Hippocampal formation (tissue), 2 donors: ENCODE measurements at places on chromosomes 1 and 21.
A peak's percentile ranks its signal among the peaks of the same experiment; 100 is the strongest.

DNA sequence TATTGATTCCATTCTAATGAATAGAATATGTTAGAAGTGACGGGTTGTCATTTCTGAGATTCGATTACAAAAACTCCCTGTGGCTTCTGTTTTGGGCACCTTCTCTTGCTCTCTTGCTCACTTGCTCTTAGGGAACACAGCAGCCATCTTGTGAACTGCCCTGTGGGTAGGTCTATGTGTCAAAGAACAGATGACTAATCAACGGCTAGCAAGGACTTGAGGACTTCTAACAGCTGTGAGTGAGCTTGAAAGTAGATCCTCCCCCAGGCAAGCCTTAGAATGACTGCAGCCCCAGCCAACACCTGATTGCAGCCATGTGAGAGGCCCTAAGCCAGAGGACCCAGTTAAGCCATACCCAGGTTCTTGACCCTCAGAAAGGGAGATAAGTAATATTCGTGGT lies 49.3 kb downstream of the AZIN2 start:
- DNase-seq: no peak

GRCh38 chr1:8477983-8478362 lies 160.1 kb downstream of the SLC45A1 start:
- no peak for DNase-seq

GRCh38 chr1:218939095-218939494 lies 234.6 kb upstream of the LYPLAL1 start:
- DNase-seq: no peak

- no peak for DNase-seq
Measured at GRCh38 chr1:23422941-23423340, 1.6 kb downstream of the TCEA3 start.

- DNase-seq: no peak
Measured at GRCh38 chr21:41821756-41822431, 55.0 kb upstream of the RIPK4 start.

DNA sequence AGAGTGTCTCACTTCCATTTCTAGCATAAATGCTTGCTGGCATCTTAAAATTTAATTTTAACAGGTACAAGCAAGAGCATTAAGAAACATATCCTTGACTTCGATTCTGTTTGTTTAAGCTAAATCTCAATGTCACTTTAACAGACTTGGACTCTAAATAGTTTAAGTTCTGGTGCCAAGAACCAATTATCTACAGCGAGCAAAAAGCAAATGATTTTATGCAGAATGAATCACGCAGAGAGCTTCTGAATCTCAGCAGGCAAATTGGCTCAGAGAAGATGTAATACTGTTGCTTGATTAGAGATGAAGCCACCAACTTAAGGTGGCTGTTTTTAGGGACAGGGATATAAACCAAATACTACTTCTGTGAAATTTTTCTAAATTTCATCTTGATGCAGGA lies 117.0 kb upstream of the PLD5 start:
- DNase-seq: no peak

DNA sequence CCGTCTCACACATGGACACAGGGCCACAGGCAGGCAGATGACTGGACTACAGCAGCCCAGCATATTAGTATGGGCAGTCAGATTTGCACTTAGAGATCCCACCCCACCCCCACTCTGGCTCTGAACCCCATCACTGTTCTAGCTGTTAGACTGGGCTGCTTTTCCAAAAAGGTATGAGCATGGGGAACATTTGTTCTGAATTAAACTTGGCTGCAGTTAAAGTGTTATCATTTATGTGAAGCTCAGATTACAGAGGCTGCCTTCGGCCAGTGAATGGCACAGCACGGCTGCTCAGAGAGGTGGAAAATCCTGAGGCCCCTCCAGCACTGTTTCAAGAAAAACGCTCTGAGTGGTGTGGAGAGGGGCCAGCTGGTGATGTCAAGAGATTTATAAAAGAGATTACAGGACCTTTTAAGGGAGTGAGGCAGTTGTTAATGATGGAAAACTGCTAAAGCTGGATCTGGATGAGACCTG lies 6.9 kb upstream of the NOS1AP start:
- no peak for DNase-seq

DNA sequence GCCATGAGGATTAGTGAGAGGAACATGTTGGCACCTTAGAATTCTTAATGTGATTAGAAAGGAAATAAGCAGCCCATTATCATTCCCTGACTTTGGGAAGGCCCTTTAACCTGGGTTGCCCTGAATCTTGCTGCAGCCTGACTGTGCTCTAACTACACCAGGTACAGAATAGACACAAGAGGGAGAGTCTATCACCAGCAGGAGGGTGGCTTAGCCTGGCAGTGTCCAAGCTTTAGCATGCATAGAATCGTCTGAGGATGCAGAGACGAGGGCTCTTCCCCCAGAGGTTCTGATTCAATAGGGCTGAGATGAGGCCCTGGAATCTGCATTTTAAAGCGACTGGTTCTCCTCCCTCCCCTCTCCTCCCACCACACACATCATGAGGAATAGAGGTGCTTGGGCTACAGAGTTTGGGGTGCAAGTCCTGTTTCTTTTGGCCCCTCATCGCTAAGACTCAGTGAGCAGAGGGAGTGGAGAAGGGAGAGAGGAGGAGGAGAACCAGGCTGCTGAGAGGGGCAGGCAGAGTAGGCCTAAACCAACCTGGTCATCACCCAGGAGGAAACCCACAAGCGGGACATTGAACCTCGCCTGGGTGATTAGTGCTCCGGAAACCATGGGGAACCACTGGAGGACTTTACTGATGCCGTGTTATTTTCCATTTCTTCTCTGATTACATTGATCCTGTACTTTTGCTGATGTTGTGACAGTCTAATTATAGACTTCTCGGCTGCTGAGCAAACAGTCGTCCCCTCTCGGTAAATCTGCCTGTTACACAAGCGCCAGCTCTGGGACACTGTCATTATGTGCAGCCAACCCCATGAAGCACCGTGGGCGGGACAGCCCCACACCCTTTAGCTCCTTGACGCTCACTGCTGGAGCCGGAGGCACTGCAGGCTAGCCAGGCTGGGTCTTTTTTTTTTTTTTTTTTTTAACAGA lies 6.3 kb upstream of the TENT5C start:
- DNase-seq: no peak

DNA sequence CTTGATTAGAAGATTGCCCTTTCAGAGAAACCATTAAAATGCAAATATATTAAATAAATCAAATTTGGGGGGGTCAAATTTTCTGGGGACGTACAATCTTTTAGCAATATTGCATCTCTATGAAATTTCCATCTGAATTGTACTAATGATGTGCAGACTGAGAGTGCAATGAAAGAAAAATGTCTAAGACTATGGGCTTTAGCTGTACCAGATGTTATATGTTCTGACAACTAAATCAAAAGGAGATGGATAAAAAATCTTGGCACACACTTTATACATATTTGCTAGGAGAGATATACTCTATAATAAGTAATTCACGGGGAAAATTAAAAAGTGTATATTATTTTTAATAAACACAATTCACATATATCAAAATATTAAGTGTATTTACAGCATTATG lies 13.0 kb upstream of the PLPPR5 start:
- DNase-seq: no peak

GRCh38 chr1:22805672-22806038 lies 95.0 kb downstream of the EPHB2 start:
- no peak for DNase-seq

GRCh38 chr1:236269439-236269838 lies 12.3 kb downstream of the ERO1B start:
- DNase-seq: peak; percentile 11

GRCh38 chr1:60227601-60228000 lies 154.0 kb upstream of the C1orf87 start:
- no peak for DNase-seq
